ENCODE measurements at places on chromosomes 2 and 18.
A peak's percentile ranks its signal among the peaks of the same experiment; 100 is the strongest.

DNA sequence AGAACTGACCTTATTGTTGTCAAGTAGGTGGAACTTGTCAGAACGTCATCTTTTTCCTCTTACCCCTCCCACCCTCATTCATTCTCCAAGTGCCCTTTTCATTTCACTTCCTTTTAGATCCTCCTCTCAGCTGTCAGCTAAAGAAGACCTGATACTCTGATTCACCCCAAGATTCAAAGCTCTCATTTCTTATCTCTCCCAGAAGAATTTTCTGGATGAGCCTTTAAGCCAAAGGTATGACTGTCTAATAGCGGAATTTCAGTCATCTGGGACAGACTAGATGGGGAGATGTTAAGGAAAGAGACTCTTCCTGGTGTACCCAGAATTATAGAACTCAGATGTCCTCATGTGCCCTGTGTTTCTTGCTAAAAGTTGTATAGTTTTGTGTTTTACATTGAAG is 53.9 kb downstream of the TCF7L1 start:
- no peak for DNase-seq

DNA sequence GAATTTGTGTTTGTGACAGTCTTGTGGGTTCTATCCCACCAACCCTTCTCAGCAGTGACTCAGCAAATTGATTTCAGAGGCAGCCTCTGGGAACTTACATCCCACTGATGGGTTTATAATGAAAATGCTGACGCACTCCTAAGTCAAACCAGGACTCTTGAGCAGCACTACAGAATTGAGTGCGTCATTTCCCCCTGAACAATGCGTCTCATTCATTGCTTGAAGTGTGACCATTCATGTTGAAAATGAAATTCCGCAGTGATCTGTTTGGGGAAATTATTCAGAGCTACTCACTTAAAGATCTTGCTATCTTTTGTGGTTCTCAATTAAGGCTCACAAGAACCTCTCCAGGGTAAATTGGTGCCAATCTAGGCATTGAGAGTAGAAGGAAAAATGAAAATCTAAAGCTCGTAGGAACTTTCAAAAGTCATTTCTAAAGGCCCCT is 417.7 kb upstream of the SLC14A2 start:
- no peak for DNase-seq

DNA sequence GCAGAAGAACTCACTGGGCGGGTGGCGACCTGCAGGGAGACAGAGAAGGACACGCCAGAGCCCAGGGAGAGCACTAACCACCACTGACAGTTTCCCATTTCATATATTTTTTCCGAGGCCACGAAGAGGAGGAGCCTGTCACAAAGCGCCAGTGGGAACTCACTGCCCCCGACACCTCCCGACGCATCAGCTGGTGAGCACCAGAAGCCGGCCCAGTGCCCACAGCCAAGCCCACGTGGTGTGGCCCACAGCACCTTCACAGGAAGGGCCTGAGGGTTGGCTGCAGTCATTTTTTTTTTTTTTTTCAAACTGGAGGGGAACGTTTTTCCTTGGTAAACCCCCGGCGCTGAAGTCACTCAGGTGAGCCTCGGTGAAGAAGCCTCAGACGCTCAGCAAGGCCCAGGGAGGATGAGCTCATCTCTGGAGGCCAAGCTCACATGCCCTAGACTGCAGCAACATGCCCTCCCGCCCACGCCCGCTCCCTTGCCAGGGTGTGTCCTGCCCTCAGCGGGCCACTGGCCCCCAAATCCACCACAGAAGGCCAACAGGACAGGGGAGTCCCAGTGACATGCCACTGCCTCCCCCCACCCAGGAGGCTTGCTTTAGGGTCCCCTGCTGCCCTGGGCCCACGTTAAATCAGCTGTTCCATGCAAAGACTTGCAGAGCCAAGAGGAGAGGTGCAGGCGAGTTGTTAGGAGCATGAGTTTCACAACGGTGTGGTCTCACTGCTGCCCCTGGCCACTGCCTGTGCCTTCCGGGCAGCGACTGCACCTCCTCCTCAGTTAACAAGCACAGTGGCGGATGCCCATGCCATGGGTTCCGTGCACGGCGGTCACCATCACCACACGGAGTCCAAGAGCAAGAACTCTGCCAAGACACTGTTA is 68.1 kb downstream of the PARD6G start:
- no peak for DNase-seq

DNA sequence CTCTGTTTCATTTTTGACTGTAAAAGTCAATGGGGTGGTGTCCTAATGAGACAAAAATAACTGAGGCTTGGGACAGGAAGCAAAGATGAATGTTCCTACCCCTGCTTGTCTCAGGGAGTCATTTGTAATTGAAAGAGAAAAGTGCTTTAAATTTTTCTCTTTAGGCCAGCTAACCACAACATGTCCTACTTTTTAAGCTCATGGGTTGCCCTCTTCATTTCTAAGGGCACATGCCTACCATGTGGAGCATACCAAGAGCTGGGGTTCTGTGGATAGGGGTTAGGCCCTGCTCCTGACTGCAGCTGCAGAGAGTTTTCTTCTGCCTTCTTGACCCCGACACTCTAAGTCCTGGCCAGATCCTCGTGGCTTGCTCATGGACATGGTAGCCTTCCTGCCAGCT is 96.8 kb upstream of the ARL4C start:
- no peak for DNase-seq

DNA sequence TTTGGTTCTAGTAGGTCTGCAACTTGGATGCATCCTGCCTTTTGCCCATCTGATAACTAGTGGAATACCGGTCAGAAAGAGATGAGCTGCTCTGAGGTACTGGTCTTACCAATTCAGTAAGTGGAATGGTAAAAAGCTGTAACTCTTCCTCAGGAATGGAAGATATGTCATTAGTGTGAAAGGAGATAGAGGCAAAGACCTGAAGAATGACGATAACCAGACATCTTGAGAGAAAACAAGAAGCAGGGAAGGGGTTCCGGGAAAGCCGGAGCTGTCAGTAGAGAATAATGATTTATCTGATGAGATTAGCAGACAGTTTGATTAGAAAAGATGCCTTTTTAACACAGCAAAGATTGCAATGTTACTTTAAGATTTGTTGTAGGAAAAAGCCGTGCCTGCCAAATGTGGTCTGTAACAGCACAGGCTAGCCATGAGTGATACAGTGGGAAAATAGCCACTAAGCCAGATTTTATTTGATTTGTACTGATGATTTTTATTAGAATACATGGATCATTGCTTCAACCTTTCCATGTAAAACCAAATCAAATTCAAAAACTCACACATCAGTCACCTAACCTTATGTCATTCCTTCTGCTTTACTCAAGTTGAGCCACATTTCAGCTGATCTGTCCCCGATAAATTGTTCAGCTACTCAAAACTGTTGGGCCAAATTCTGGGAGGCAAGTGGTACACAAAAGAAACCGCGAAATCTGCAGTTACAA is 110.0 kb downstream of the TCF4 start:
- DNase-seq: peak; percentile 37

DNA sequence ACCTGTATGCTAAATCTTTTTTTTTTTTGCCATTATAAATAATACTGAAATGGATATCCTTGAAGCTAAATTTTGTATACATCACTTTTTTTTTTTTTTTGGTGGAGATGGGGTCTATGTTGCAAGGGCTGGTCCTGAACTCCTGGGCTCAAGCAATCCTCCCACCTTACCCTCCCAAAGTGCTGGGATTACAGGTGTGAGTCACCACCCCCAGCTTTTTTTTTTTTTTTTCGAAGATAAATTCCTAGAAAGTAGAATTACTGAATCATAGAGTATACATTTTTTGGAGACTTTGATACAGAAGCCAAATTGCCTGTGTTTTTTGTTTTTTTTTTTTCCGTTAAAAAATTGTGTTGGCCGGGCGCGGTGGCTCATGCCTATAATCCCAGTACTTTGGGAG is 51.0 kb upstream of the MCFD2 start:
- no peak for DNase-seq

DNA sequence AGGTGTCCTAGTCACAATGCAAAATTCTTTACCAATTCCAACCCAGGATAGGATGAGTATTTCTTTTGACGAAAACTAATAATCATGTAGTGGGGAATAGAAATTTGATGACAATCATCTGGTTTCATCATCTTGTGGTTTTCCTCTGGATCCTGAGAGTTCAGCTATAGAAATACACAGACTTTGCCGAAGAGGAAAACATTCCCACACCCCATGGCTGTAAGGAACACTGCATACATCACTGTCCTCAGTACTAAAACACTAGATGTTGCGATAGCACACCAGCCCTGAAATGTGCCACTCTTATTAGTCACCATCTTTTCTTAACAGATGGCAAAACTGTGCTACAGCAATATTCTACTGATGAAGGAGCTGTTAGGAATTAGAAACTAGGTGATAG is 29.4 kb downstream of the CERKL start:
- DNase-seq: no peak

DNA sequence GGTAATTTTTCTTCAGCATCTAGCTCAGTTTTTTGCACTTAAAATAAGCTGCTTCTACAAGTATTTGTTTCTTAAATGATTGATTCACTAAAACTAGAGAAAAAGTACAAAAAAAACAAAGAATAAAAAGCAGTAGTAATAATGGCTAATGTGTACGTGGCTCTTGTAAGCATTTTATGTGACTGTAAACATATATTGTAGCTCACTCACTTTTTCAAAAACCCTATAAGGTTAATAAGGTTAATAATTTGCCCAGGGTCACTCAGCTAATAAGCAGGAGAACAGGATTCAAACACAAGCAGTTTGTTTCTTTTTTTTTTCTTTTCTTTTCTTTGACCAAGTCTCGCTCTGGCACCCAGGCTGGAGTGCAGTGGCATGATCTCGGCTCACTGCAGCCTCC is 67.5 kb downstream of the RMDN2 start:
- DNase-seq: no peak

GRCh38 chr2:191836853-191837769 is 9.8 kb downstream of the CAVIN2 start:
- no peak for DNase-seq

- DNase-seq: no peak
Observed at GRCh38 chr2:18549083-18549482, 11.4 kb downstream of the RDH14 start.

DNA sequence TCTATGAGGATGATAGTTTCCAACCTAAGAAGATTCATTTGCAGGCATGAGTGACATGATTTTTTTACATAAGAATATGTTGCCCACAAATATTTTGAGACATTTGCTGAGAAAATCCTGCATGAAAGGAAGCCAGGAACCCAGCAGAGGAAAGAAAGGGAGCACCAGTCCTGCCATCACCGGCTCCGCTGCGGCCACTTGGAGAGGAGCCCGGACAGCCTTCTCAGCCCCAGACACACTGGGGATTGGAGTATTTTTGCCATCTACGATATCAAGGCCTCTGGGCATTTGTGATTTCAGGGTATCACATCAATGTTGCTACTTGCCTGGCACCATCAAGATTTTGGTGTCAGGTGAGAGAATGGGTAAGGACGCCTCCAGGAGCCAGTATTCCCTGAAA is 228.3 kb downstream of the PTGR3 start:
- no peak for DNase-seq

GRCh38 chr2:225378984-225379383 is 20.5 kb upstream of the NYAP2 start:
- DNase-seq: no peak

GRCh38 chr2:47276061-47276460 is 121.0 kb upstream of the STPG4 start:
- no peak for DNase-seq

- no peak for DNase-seq
Observed at GRCh38 chr2:160308476-160308875, 108.4 kb upstream of the ITGB6 start.

DNA sequence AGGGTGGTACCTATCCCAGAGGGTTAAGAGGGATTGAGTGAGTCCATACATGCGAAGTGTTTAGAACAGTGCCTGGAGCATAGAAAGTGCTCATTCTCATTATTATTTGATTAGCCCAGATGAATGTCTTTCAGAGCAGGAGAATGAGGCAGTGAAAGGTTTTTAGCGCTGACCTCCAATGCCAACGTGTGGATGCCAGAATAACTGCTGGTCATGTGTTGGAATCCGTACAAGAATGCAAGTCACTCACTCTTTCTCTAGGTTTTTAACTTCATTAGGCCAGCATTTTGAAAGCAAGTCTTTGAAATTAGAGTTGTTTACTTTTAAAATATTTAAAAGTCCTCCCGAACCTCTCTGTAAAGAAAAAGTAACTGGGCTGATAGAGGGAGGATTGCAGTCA is 374.2 kb downstream of the EN1 start:
- no peak for DNase-seq

GRCh38 chr2:129293326-129293725 is 686.1 kb upstream of the RAB6C start:
- DNase-seq: no peak

GRCh38 chr2:85188852-85189251 is 55.7 kb downstream of the TCF7L1 start:
- no peak for DNase-seq

DNA sequence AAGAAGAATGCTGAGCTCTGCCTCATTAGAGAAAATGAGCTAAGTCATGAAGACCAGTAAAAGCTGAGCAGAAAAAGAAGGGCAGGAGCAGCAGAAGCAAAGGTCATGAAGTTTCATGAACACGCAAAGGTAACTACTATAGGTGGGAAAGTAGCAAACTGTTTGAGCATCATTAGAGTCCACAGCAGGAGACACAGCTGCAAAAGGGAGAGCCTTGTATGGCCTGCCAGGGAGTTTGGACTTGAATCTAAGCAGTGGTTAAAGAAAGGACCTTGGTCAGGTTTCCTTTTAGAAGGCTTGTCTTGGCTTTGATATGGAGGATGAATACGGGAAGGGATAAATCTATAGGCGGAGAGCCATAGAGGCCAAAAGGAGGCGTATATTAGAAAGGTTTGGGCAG is 34.0 kb downstream of the DAPL1 start:
- no peak for DNase-seq

- no peak for DNase-seq
Observed at GRCh38 chr2:43526994-43527393, 68.8 kb downstream of the THADA start.

DNA sequence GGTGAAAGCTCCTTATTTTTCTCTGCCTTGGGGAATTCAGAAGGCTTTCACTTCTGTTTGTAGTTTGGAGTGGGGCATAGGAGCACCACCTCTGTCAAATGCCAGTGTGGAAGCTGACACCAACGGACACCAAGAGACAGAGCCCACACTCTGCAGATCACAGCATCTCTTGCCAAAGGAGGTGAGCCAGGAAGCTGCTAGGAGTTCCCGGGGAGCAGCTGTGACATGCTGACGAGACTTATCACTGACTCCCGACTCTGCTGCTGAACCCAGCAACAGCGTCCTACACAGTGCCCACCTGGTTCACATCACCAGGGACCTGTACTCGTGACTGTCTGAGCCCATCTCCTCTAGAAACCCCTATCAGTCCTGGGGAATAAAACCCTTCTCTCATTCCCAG is 8.1 kb downstream of the TEX51 start:
- DNase-seq: no peak

- DNase-seq: no peak
Observed at GRCh38 chr2:233764264-233764663, 4.2 kb downstream of the UGT1A1 start.

GRCh38 chr2:221517146-221517695 is 54.9 kb downstream of the EPHA4 start:
- DNase-seq: no peak

GRCh38 chr2:110955556-110955955 is 165.2 kb upstream of the BCL2L11 start:
- DNase-seq: no peak

- DNase-seq: no peak
Observed at GRCh38 chr2:237459741-237460174, 27.3 kb upstream of the MLPH start.

- DNase-seq: no peak
Observed at GRCh38 chr2:11581797-11582611, 48.2 kb downstream of the GREB1 start.

GRCh38 chr2:120963997-120964705 is 228.5 kb downstream of the GLI2 start:
- no peak for DNase-seq

- DNase-seq: no peak
Observed at GRCh38 chr18:7896161-7896560, 329.0 kb downstream of the PTPRM start.
